SJCRH30 (cell line): ENCODE measurements at places on chromosomes 6 and 20.

DNA sequence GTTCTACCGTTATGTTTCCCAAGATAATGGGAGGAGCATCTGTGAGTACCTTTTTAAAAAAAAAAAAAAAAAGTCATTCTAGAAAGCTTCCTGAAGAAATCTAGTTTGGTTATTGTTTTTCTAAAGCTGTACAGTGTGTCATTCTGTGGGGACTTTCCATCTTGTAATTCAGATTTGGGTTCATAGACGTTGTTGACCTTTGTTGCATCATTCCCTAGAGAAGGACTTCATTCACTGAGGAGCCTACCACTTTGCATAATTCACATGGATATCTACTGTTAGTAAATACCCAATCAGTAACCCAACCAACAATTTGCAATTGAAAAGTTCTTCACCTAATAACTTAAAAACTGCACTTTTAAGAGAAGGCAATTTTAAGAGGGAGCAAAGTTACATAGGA is 60.1 kb downstream of the RPP40 start:
- DNase-seq = no peak

GRCh38 chr20:44807051-44807683 is 3.2 kb downstream of the RIMS4 start:
- no peak for DNase-seq

DNA sequence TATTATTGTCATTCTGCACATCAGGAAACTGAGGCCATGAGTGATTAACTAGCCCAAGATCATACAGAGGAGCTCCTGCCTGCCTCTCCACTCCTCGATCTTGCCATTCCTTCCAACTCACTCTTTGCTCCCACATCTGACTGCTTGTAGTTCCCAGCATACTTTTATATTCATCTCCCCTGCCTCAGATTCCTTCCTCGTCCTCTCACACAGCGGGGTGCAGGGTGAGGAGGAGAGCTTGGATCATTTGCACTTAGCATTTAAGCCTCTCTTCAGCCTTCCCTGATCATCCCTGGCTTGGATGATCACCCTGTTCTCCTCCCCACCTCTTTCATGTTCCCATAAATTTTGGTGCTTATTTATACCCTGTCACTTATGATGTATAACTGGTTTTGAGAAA is 515.1 kb upstream of the SOX4 start:
- no peak for DNase-seq

DNA sequence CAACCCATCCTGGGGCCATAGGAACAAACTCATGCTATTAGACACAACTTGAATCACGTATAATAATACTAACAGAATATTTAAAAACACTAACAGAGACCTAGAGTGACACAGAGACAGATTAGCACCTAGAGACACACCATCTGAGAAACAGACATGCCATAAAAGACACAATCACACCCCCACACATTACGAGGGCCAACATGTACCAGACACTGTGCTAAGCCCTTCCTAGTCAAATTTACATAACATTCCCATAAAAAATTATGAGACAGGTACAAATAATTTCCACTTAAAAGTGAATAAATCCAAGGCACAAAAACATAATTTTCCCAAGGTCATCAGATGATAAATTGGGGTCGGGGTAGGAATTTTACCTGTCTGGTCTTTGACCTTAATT is 141.1 kb upstream of the PRSS16 start:
- no peak for DNase-seq

DNA sequence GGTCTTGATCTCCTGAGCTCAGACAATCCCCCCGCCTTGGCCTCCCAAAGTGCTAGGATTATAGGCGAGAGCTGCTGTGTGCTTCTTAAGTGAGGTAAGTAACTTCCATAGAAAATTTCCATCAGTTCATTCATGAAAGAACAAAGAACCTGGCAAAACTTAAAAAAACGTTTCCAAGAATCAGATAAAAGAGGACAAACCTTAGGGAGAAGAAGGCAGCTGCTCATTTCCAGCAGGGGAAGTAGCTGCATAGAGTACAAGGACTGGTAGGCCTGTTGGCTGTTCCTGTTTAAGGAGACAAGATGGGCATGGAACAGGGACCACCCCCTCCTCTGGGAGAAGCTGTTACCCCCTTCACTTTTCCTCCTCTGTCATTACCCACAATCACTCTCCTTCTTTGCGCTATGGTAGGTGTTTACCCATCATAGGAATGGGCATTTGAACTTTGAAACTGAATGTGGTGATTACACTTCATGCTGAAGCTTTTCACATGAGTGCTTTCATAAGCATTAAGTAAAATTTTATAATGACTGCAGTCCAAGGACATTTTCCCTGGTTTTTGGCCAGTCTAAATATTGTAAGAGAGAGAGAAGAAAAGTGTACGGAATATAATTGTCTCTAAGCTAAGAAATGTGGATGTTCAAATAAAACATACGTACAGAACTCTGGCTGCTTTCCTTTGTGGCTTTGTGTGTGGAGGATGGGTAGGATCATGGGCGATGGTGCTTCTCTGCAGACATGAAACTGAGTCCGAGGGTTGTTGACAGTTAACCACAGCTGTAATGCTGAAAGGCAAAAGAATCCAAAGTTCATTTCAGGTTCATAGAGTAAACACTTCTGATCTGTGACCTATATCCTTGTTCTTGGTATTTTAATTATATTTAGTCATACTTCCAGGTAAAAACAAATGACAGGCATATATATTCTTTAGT is 56.4 kb downstream of the CCN2 start:
- no peak for DNase-seq

GRCh38 chr6:163701762-163702161 is 287.2 kb downstream of the QKI start:
- no peak for DNase-seq

DNA sequence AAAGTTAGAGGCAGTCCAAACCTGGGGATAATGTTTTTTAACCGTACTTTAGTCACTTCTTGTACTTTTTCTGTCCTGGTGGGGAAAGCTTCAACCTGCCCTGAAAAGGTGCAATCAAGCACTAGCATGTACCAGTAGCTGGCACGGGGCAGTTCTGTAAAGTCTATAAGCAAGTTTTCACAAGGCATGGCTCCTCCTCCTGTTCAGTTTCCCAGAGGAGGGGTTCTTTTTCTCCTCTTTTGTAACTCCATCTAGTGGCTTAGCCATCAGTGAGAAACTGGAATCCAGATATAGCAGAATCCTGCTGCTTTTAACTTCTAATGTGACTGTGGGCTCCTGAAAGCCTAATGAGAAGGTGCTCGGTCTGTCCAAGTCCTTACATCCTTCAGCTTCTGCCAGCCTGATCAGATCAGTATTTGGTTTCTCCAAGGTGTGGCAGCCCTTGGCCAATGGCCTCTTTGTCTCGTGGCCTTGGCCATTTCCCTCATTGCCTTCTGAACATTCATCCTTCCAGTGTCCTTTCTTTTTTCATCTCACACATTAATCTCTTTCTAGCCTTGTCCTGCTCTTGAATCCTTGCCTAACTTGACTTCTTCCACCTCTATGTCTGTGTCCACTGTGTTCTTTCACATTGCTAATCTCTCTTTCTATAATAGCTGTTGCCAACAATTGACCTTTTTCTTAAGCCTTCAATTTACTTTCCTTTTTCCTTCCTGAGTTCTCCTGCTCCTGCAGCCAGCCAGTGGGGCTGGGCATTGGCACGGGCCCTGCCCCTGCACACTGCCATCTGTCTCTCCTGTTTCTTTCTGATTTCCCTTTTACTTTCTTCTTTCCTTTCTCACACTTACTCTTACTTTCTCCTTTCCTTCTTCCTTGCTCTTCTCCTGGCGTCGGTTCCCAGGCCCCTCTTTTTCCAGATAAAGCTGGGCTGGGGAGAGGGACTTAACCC is 222.0 kb upstream of the SYNCRIP start:
- DNase-seq = no peak

GRCh38 chr6:23611776-23612381 is 514.1 kb upstream of the NRSN1 start:
- DNase-seq = no peak

- no peak for DNase-seq
Measured at GRCh38 chr6:130978660-130979396, 84.2 kb downstream of the EPB41L2 start.

DNA sequence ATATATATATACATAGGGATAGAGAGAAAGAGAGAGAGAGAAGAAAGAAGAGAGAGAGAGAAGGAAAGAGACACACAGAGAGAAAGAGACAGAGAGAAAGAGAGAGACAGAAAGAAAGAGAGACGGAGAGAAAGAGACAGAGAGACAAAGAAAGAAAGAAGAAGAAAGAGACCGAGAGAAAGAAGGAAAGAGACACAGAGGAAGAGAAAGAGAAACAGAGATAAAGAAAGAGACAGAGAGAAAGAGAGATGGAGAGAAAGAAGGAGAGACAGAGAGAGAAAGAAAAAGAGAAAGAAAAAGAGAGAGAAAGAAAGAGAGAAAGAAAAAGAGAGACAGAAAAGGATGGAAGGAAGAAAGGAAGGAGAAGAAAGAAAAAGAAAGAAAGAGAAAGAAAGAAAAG is 46.9 kb upstream of the TASP1 start:
- DNase-seq = no peak

GRCh38 chr20:54017846-54018245 is 52.5 kb downstream of the BCAS1 start:
- no peak for DNase-seq

- DNase-seq = no peak
Measured at GRCh38 chr6:77573843-77574242, 79.0 kb upstream of the MEI4 start.

GRCh38 chr6:4383910-4384638 is 248.7 kb upstream of the ECI2 start:
- DNase-seq = no peak

GRCh38 chr6:145878591-145879295 is 64.1 kb upstream of the FBXO30 start:
- no peak for DNase-seq

DNA sequence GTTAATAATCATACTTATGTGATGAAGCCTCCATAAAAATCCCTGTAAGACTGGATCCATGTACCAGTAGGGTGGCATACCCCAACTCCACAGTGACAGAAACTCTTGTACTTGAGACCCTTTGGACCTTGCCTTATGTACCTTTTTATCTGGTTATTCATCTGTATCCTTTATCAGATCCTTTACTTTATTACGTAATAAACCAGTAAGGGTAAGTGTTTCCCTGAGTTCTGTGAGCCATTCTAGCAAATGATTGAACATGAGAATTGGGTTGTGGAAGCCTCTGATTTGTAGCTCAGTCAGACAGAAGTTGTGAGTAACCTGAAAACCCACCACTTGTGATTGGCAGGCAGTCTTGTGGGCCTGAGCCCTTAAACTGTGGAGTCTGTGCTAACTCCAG is 229.7 kb downstream of the FOXA2 start:
- DNase-seq = no peak
